ENCODE measurements at places on chromosomes 3 and 15.

DNA sequence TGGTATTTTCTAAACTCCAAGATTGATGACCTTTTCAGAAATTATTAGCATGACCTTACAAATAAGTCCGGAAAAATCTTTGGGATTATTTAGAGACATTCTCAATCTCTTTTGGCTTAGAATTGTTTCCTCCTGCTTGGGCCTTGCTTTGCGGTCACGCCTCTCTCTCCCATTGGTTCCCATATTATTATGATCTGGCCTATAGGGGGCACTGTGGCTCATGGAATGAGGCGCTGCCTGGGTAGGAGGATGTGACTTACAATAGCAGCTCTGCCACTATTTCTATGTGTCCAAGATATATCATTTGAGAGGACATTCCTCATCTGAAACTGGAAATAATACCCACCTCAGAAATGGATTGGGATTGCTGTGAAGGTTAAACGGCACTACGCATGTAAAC, 464.9 kb downstream of the MFSD1 start:
- no peak for DNase-seq

GRCh38 chr3:38312356-38312755, 30.3 kb downstream of the SLC22A14 start:
- DNase-seq, result no peak

DNA sequence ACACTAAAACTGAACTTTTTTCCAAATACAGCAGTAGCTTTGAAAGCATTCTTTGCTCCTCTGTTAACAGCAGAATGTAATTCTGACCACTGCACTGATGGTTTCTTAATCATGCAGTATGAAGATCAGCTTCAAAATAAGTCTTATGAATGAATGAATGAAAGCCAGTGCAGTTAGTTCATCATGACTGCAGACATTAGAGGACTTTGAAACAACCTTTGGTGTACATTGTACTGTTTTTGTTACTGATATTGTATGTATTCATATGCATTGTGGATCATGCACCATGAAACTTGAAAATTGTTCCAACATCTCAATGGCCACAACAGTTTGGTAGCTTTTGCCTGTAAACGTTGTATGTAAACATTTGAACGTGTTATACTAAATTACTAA, 1.3 kb upstream of the TNIK start:
- no peak for DNase-seq

GRCh38 chr15:50425219-50425618, 1.0 kb downstream of the USP8 start:
- no peak for DNase-seq

DNA sequence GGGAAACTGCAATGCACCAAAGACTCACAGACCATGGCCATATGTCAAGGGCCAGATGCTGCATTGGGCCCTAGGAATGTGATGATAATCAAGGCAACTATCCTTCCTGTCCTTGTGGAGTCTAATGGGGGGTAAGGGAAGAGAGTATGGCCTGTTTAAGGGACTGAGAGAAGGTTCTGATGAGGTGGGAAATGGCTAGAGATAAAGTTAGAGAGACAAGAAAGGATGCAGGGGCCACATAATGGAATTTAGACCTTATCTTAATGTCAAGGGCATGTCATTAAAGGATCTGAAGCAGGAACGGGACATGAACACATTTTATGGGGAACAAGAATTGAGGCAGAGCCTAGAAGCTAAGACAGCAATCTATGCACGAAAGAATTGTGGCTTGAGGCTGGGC, 30.0 kb upstream of the ABHD17C start:
- DNase-seq, result no peak

- DNase-seq, result no peak
Observed at GRCh38 chr15:64245405-64245804, 82.6 kb upstream of the PPIB start.

DNA sequence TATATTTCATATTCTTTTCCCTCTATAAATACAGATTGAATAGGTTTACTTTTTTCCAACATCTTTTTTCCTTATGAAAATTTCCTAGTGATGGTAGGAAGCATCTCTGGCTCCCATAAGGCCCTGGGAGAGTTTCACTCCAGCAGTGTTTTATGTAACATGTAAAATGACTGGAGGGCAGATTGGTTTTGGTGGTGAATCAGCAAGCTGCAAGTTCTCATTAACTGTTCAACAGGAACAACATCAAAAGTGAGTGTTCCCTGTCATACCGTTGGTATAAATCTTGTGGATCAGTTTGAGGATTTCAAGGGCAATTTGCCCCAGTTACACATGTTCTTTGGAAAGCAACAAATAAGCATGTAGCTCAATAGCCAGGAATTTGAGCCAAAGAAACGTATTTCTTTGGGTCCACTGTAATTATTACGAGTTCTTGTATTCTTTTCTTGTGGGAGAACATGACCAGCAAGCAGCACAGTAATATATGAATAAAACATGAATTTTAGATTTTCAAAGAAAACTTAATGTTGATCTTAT, 345.7 kb downstream of the SV2B start:
- no peak for DNase-seq

DNA sequence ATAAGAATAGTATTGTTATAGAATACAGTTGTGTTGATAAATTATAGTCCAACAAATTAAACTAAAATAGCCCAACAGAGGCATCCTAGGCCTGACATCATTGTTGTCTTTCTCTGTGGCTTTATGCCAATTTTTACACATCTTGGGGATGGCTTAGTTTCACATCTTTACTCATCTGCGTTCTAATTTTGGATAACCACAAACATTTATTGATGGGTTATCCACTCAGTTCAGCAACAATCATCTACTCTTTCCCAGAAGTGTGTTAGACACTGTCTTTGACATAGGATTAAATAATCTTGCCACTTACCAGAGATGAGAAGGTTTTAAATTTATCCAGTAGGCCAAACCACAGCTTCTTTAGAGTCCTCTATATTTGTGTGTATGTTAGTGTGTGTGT, 120.8 kb upstream of the PHLDB2 start:
- no peak for DNase-seq

GRCh38 chr3:133283958-133284807, 115.7 kb upstream of the BFSP2 start:
- DNase-seq, result no peak

- no peak for DNase-seq
Observed at GRCh38 chr3:61186030-61186429, 65.2 kb downstream of the FHIT start.

GRCh38 chr15:82698711-82699345, 10.8 kb downstream of the AP3B2 start:
- no peak for DNase-seq
